Dorsolateral prefrontal cortex (tissue), 122 donors: ENCODE measurements at places on chromosomes 2 and 18.

DNA sequence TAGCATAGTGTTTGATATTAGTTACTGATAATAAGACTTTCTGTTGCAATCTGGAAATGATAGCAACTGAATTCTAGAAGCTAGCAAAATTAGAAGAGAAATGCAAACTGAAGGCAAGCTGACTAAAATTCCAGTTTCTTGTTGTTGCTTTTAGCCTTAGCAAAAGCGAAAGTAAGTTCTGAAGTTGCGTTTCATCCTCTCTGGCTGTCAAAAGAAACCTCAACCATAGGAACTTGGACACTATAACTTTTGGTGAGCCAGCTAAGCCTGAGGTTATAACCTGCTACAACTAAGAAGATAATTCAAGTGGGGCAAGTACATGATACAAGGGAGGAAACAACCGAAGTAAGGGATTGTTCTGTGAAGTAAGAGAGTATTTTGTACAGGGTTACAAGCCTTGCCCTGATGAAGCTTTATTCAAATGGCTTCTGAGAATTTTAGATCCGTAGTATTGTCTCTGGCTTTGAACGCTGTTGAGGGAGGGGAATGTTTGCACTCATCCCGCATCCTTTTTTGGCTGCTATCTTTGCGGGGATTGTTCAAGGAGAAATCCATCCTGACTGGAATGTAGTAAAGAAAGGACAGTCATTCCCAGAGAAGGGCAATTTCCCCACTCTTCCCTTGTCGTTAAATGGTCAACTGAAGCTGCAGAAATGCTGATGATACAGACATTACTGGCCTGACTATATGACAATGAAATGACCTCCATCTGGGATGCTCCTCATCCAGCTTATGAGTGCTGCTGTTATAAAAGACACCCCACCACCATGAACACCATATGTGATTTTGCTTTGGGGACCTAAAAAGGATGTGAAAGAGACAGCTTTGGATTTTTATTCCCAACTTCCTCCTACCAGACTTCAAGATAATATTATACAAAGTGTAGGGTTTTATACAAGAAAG lies 7.0 kb upstream of the TMX3 start:
- DNase-seq, result no peak

DNA sequence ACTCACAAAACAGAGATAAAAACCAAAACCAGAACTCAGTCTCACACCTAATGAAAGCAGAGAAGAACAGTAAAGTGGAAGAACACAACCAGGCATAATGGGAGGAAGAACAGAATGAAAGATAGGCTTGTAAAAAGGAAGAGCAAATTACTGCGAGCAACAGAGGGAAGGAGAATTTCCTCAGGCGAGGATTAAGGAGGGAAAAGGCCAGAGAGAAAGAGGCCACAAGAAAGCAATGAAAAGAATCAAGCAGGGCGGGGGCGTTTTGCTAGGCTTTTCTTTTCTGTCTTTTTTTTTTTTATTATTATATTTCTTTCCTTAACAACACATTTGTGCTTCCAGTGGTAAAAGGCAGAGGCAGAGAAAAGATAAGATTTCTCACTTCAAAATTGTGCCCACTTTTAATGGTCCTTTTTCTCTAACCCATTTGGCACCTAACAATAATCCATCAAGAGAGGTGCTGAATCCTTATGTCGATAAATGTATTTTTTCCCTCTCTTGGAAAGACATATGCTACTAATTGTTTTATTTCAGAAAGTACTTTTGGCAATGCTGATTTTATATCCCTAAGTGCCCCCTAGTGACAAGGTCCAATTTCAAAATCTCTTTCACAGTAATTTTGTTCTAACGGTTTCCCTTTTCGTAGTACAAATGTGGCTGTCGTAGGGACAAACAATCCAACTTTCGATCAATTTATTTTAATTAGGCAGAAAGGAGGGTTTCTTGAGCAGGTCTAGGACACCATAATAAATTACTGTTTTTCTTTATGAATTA lies 138.7 kb upstream of the AQP4 start:
- DNase-seq, result no peak

DNA sequence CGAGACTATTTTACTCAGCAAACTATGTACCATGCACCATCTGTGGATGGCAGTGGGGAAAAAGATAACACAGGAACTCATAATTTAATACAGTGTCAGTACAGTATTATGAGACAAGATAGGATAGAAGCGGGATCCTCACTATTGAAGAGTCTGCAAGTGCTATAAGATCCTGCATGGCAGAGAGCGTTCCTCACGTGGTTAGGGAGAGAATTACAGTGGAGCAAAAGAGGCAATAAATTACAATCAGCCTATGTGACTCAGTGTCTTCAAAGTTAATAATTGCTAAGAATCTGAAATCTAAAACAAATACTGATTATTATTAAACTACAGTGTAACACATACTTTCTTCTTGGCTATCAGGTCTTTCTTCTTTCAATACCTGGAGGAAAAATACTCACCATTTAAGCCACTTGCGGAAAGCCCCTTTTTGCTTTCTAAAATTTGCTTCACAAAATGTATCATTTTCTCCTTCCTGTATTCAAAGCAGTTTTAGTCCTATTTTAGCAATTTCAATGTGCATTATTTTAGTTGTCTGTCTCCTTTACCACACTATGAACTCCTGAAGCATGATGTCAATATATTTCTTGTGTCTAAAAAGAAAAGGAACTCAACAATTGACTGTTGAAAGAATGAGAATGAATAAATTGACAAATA lies 342.9 kb downstream of the SPAG16 start:
- DNase-seq, result no peak

DNA sequence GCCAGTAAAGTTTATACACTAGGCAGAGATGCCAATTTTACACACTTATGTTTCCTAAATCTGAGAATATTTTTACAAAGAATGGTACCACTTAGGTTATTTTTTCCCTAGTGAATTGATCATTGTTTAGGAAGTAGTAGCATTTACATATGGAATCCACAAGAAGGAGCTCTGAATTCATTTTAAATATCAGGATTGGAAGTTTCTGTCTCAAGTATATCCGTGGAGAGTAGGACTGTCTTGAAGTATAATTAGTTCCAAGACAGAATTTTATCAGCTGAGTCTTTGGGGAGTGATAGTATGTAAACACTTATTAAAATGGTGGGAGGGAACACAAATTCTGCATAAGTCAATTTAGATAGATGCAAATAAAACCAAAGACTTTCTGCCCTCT lies 82.3 kb upstream of the FAM98A start:
- DNase-seq, result no peak

GRCh38 chr2:7609974-7610373 lies 692.8 kb downstream of the RNF144A start:
- no peak for DNase-seq

- DNase-seq, result no peak
Observed at GRCh38 chr2:171529914-171530313, 7.6 kb downstream of the CYBRD1 start.

DNA sequence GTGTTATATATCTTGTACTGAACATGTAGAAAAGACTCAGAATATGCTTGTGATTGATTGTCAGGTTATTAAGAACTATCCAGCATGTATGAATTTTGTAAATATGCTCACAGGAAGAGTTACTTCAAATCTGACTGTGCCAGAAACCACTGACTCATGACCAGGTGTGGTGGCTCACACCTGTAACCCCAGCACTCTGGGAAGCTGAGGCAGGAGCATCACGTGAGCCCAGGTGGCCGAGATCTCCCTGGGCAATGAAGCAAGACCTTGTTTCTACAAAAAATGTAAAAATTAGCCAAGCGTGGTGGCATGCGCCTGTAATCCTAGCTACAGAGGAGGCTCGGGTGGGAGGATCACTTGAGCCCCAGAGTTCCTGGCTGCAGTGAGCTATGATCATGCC lies 126.6 kb downstream of the COMMD1 start:
- DNase-seq, result no peak

- DNase-seq, result peak; percentile 66
Observed at GRCh38 chr2:217632043-217632442, 370.8 kb downstream of the TNS1 start.

DNA sequence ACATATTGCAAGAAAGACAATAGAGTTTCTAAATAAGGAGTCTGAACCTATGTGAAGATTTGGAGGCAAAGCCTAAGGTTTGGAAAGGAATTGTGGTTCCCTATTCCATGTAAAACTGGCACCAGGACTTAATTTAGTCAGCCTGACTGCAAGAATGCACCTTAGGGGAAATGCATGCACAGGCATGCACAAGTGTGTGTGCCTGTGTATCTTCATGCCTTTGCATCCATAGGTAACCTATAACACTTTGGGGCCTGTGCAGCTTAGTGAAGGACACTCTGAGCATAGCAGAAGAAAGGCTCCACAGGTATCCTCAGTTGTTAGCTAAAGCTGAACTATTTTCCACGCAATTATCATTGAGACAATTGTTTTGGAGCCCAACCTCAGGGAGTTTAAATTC lies 73.4 kb downstream of the RPRM start:
- DNase-seq, result no peak
